H1 (cell line): ENCODE measurements at places on chromosomes 16 and 17. TPM values are rescaled to one million over a fixed set of nuclear protein-coding genes. Genes with fewer than 3 reads are reported as not detected.

DNA sequence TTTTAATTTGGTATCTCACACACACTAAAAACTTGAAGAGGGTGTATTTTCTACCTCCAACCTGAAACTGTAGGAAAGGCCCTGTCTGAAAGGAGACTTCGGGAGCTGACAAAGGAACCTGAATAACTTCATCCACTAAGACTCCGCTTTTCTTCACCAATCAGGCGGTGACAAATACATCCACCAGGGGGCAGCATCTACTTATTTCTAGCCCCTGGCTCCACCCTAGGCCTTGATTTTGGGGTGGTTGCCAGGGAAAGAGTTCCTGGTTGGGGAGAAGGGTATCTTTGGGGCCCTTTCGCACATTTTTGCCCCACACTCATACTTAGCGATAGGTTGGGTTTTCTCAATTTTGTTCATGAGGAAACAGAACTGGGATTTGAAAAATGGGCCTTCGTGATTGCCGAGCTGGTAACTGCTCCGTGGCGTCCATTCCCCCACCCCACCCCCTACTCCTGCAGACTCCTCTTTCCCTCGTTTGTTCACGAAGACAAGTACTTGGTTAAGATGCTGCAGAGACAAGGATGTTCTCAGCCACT, 4.8 kb upstream of the ARL4D start:
- H3K4me3 ChIP-seq: no peak overlapping the region
- DNase-seq: peak; percentile 97
- H3K27me3 ChIP-seq: no peaks in the 10 kb centered on the region
- H3K4me1 ChIP-seq: no peaks in the 10 kb centered on the region
- H3K27ac ChIP-seq: no peak overlapping the region

DNA sequence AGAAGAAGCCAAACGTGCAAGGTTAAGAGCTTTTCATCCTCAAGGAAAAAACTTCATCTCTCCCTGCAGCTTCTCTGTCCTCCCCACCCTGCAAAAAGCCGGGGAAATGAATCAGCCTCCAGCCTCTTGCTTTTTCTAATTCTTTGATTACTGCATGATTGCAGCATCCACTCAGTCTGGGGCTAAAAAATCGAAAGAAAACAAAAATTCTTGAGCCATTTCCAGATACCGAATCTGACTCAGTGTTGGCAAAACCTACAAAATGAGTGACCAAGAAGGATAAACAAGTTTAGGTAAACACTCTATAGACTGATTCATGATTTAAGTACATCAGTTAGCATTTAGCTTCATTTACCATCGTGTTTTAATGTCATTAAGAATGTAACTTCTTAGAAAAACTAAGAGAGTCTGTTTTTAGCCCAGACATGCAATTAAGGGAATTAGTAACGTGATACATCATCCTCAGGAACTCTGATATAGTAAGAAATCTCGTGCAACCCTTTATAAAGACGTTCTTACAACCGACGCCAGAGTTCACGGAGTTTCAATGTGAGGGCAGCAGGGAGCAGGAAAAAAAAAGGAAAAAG, 287.3 kb upstream of the FOXF1 start:
- H3K27me3 ChIP-seq: no peaks in the 10 kb centered on the region
- no peaks in the 10 kb centered on the region for H3K36me3 ChIP-seq
- H3K4me3 ChIP-seq: no peak overlapping the region
- H3K4me1 ChIP-seq: no peaks in the 10 kb centered on the region
- H3K27ac ChIP-seq: no peak overlapping the region

DHX58 gene
- 4.4 and 5.6 TPM in 2 replicates for total RNA-seq

DNA sequence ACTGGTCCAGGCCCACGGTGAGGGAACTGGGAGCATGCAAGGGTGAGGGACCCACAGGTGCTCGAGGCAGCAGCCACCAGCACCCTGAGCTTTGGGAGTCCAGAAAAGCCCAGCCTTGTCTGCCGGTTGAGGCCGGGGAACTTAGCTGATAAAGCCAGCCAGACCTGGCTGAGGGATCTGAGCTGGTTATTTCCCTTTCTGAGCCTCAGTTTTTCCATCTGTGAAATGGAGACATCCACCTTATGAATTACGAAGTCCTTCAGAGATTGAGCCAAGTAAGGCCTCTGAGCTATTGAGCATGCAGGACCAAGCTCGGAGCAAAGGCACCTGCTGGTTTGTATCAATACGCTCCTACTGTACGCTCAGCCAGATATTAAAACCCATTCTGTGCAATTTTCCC, 13.8 kb downstream of the NECAB2 start:
- no peaks in the 10 kb centered on the region for H3K4me1 ChIP-seq
- no peaks in the 10 kb centered on the region for H3K27me3 ChIP-seq
- no peak for DNase-seq

DNA sequence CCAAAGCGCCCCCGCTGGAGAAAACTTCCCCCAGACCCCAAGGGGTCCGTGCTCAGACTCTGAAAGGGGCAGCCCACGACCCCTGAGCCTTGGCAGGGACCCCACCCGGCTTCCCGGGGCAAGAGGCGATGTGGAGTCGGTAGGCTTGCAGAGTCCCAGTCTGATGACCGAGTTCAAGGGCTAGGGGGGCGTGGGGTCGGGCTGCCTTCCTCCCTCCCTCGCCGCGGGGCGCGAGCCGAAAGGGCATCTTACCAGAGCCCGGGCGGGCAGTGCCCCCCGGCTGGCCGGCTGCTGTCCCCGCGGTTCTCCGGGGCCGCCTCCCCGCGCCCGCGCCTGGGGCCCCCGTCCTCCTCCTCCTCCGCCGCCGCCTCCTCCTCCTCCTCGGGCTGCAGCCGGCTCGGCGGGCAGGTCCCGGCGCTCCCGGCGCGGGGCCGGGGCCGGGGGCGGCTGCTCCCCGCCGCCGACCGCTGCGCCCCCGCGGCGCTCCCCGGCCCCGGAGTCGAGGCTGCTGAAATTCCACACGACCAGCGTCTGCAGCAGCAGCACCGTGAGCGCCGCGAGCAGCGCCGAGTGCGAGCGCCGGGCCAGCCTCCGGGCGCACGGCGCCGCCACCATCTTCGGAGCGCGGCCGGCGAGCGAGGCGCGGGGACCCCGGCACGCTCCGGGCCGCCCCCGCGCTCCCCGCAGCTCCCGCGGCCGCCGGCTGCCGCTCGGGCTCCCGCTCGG, 415 bp downstream of the XYLT1 start:
- no peak overlapping the region for H3K27ac ChIP-seq
- H3K36me3 ChIP-seq: no peaks in the 10 kb centered on the region
- peaks cover 28% of the 10 kb centered on the region for H3K27me3 ChIP-seq
- peak; percentile 65 for DNase-seq
- peaks cover 17% of the 10 kb centered on the region for H3K4me1 ChIP-seq

PDE6G gene
- total RNA-seq: 5.8 and 6.4 TPM in 2 replicates

LMF1 gene
- total RNA-seq: 3.5 and 5.1 TPM in 2 replicates

GRCh38 chr17:81334987-81335772, 40.1 kb upstream of the SLC38A10 start:
- peaks cover 8% of the 10 kb centered on the region for H3K27me3 ChIP-seq
- no peak overlapping the region for H3K4me3 ChIP-seq
- no peak for DNase-seq
- H3K4me1 ChIP-seq: peaks cover 4% of the 10 kb centered on the region
- no peaks in the 10 kb centered on the region for H3K36me3 ChIP-seq
- H3K27ac ChIP-seq: no peak overlapping the region

GRCh38 chr17:51479303-51479702, 219.0 kb downstream of the UTP18 start:
- no peak overlapping the region for H3K4me3 ChIP-seq
- no peaks in the 10 kb centered on the region for H3K36me3 ChIP-seq
- no peaks in the 10 kb centered on the region for H3K27me3 ChIP-seq
- no peak overlapping the region for H3K27ac ChIP-seq
- DNase-seq: no peak
- H3K4me1 ChIP-seq: no peaks in the 10 kb centered on the region; the same call in 1 of the 2 replicates

PPL gene
- total RNA-seq: 28.8 and 29.5 TPM in 2 replicates

NOXO1 gene
- total RNA-seq: 2.5 and 3.3 TPM in 2 replicates

GRCh38 chr17:62126292-62126691, 61.2 kb upstream of the MED13 start:
- no peak for DNase-seq
- H3K27me3 ChIP-seq: no peaks in the 10 kb centered on the region
- no peak overlapping the region for H3K4me3 ChIP-seq
- H3K36me3 ChIP-seq: no peaks in the 10 kb centered on the region
- H3K27ac ChIP-seq: no peak overlapping the region

- H3K4me3 ChIP-seq: no peak overlapping the region
- H3K36me3 ChIP-seq: peaks cover 23% of the 10 kb centered on the region
- no peaks in the 10 kb centered on the region for H3K27me3 ChIP-seq
- no peak overlapping the region for H3K27ac ChIP-seq
- DNase-seq: no peak
These were observed 3.3 kb downstream of the ERAL1 start for GRCh38 chr17:28857905-28858800.

- H3K27ac ChIP-seq: no peak overlapping the region
- no peaks in the 10 kb centered on the region for H3K36me3 ChIP-seq
- no peaks in the 10 kb centered on the region for H3K4me1 ChIP-seq
- no peak for DNase-seq
These were observed 34.8 kb downstream of the RFFL start for GRCh38 chr17:35028531-35029262.

- H3K27ac ChIP-seq: no peak overlapping the region
- no peak for DNase-seq
- no peaks in the 10 kb centered on the region for H3K36me3 ChIP-seq
- H3K27me3 ChIP-seq: no peaks in the 10 kb centered on the region
- no peaks in the 10 kb centered on the region for H3K4me1 ChIP-seq
These were observed 188.1 kb upstream of the ZNF469 start for GRCh38 chr16:88194397-88195268.

DNA sequence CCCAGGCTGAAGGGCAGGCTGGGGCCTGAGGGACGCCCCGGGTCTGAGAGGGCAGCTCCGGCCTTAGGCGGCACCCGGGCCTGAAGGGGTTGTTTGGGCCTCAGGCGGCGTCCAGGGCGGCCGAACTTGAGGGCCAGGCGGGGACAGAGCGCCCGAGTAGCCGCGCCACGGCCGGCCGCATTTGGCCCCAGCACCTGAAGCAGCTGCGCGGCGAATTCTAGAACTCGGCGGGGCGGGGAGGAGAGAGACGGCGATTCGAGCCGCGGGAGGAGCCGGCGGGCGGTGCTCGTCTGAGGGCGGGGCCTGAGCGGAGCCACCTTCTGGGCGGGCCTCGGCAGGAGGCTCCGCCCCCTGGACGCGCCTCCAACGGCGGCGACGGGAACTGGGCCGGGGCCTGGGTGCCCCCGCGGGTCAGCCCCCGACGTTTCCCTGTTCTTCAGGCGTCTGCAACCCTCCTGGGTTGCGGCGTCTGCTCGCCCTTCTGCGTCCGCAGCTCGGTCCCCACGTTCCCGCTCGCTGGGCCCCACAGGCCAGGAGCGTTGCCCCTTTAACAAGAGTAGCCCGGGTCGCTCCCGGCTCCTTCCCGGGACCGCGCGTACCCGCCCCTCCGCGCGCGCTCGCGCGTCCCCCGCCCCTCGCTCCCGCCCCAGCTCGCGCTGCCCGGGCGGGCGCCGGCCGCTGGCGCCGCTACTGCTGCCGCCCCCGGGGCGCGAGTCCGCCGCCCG, at the start of the genes INCA1 and KIF1C:
Gene INCA1 (minus strand): TSS at position 221 of the 725 bp plus-strand sequence. CDS start 3,085 bp downstream, outside the sequence.
Gene KIF1C (plus strand): TSS at position 649 of the 725 bp plus-strand sequence. CDS start 2,297 bp downstream, outside the sequence.
- peaks cover 14% of the 10 kb centered on the region for H3K36me3 ChIP-seq
- peaks cover 4% of the 10 kb centered on the region for H3K4me1 ChIP-seq
- H3K4me3 ChIP-seq: peak within 1 kb of the TSS; percentile 78
- peak within 1 kb of the TSS; percentile 88; the same call in 1 of the 2 replicates for H3K27ac ChIP-seq
- DNase-seq: peak; percentile 64

DNA sequence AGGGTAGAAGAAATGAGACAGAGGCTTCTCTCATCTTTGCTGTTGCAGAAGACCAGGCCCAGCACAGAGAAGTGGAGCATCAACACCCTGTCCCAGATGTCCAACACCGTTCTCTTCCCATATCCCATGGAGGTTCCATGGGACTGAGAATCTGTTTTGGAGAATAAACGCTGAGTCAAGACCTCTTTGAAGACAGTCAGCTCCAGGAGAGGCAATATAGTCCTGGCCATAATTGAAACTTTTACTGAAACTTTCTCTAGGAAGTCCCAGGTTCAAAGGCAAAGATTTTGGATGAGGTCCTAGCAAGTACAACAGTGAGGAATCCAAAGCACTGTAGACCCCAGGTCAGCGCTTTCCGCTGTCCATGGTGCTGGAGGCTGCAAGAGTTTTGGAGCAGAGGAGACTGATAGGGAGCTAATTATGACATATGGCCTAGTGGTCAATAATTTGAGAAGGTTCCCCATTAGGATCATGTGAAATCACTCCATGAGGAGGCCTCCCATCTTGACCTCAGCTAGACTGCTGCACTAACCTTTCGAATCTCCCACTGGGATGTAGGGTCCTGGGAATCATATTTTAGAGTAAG, 36.0 kb downstream of the OSBPL7 start:
- H3K4me1 ChIP-seq: peaks cover 3% of the 10 kb centered on the region; the same call in 1 of the 2 replicates
- H3K4me3 ChIP-seq: no peak overlapping the region
- no peak for DNase-seq
- no peak overlapping the region for H3K27ac ChIP-seq
- H3K36me3 ChIP-seq: no peaks in the 10 kb centered on the region

CLEC18A gene
- 0.92 and 1.4 TPM in 2 replicates for total RNA-seq

GRCh38 chr17:65797101-65797500, 235.7 kb upstream of the AXIN2 start:
- no peaks in the 10 kb centered on the region for H3K36me3 ChIP-seq
- H3K4me3 ChIP-seq: no peak overlapping the region
- no peaks in the 10 kb centered on the region for H3K27me3 ChIP-seq
- no peak for DNase-seq
- H3K27ac ChIP-seq: no peak overlapping the region
- H3K4me1 ChIP-seq: no peaks in the 10 kb centered on the region

GRCh38 chr17:41396996-41397660, at the start of gene KRT31:
Gene KRT31 (minus strand): TSS chr17:41397608. CDS start chr17:41397539, 69 bp downstream.
- no peak within 1 kb of the TSS for H3K4me3 ChIP-seq
- no peaks in the 10 kb centered on the region for H3K36me3 ChIP-seq
- no peaks in the 10 kb centered on the region; the same call in 1 of the 2 replicates for H3K27me3 ChIP-seq
- no peak for DNase-seq
- no peak within 1 kb of the TSS for H3K27ac ChIP-seq

- H3K4me3 ChIP-seq: no peak overlapping the region
- H3K27me3 ChIP-seq: no peaks in the 10 kb centered on the region
- no peaks in the 10 kb centered on the region for H3K4me1 ChIP-seq
- no peak overlapping the region for H3K27ac ChIP-seq
- no peaks in the 10 kb centered on the region; the same call in 1 of the 2 replicates for H3K36me3 ChIP-seq
- no peak for DNase-seq
These were observed 52.1 kb downstream of the USP10 start for GRCh38 chr16:84751947-84752346.

- H3K36me3 ChIP-seq: no peaks in the 10 kb centered on the region
- no peak overlapping the region for H3K4me3 ChIP-seq
- no peaks in the 10 kb centered on the region for H3K4me1 ChIP-seq
- H3K27ac ChIP-seq: no peak overlapping the region
- H3K27me3 ChIP-seq: no peaks in the 10 kb centered on the region
- DNase-seq: no peak
These were observed 336.9 kb downstream of the SOX9 start for GRCh38 chr17:72457712-72458111.

GRCh38 chr16:67860589-67861398, 12.1 kb upstream of the EDC4 start:
- no peak overlapping the region for H3K4me3 ChIP-seq
- H3K27me3 ChIP-seq: no peaks in the 10 kb centered on the region
- no peak for DNase-seq
- no peak overlapping the region for H3K27ac ChIP-seq

GRCh38 chr16:50252874-50253513, 13.4 kb upstream of the ADCY7 start:
- no peak for DNase-seq
- no peak overlapping the region for H3K4me3 ChIP-seq
- no peaks in the 10 kb centered on the region for H3K36me3 ChIP-seq
- peaks cover 9% of the 10 kb centered on the region for H3K4me1 ChIP-seq
- H3K27me3 ChIP-seq: no peaks in the 10 kb centered on the region

NOL3 gene
- 1.6 and 2.2 TPM in 2 replicates for total RNA-seq
